Mammary epithelial cell (primary cell): ENCODE measurements at places on chromosomes 4 and X. TPM values are rescaled to one million over a fixed set of nuclear protein-coding genes. Genes with fewer than 3 reads are reported as not detected.

GAGE1 gene
- not detected for total RNA-seq

TMPRSS11A gene
- not detected for total RNA-seq

TRPC5OS gene
- total RNA-seq, result not detected

NALF2 gene
- 0.31 and 1.1 TPM in 2 replicates for total RNA-seq

HTN1 gene
- total RNA-seq, result not detected

ARHGAP6 gene
- total RNA-seq, result not detected in 2 replicates

NAA15 gene
- total RNA-seq, result 35.5 TPM

LIN54 gene
- total RNA-seq, result 13.0 and 15.4 TPM in 2 replicates

ARMCX1 gene
- 13.8 and 14.6 TPM in 2 replicates for total RNA-seq

SLC6A14 gene
- 0.83 TPM for total RNA-seq

TLR8 gene
- total RNA-seq, result not detected in 2 replicates

AKAP4 gene
- total RNA-seq, result not detected

AFP gene
- total RNA-seq, result not detected

CA5B gene
- total RNA-seq, result 7.0 TPM

SSX2B gene
- total RNA-seq, result not detected in 2 replicates

SH3D19 gene
- total RNA-seq, result 69.3 TPM

AREG gene
- 2,145 and 3,723 TPM in 2 replicates for total RNA-seq

CNKSR2 gene
- total RNA-seq, result 1.1 and 1.7 TPM in 2 replicates
